Cortex of kidney (tissue), 1 donor: ENCODE measurements at places on chromosomes 6 and 20.

GRCh38 chr20:48683467-48684175, 144.2 kb downstream of the PREX1 start:
- DNase-seq = no peak

- no peak for DNase-seq
These were observed 24.8 kb downstream of the SAMHD1 start for GRCh38 chr20:36926653-36927200.

- no peak for DNase-seq
These were observed 633.4 kb upstream of the EPHA7 start for GRCh38 chr6:94052749-94053148.

GRCh38 chr6:98976674-98977385, 29.1 kb upstream of the FBXL4 start:
- DNase-seq = no peak

DNA sequence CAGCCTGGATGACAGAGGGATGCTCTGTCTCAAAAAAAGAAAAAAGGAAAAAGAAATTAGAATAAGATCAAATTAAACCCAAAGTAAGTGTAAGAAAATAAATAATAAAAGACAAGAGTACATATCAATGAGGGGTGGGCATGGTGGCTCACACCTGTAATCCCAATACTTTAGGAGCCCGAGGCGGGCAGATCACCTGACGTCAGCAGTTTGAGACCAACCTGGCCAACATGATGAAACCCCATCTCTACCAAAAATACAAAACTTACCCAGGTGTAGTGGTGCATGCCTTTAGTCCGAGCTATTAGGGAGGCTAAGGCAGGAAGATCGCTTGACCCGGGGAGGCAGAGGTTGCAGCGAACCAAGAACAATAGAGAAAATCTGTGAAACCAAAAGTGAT, 14.9 kb upstream of the STAU1 start:
- no peak for DNase-seq

DNA sequence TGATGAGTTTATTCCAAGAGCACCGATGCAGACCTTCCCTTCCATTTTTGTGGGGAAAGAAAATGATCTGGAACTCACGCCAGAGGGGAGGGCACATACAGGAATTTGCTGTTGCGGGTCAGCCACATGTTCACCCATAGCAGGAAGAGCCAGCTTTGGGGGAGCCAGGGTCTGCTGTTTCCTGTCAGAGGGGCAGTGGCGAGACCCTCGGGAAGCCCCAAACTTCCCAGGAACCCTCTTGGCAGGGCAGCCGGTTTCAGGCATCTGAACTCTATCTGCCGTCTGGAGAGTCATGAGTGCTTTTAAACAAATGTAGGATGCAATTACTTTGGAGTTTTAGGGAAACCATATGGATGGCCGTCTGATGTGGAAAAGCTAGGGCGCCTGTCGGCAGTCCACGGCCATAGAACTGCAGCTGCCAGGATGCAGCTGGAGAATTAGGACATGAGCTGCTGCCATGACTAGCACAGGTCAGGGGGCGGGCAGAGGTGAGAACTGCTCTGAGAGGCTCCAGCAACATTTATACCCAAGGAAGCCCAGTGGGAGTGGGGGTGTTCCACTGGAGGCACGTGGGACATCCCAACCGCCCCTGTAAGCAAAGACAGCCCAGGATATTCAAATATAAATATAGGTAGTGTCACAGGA, 14.8 kb upstream of the SERPINB9 start:
- DNase-seq = no peak

GRCh38 chr6:81773887-81774286, 21.4 kb upstream of the TENT5A start:
- DNase-seq = no peak

- DNase-seq = no peak
These were observed 297.6 kb downstream of the ZNF217 start for GRCh38 chr20:53296025-53296424.

GRCh38 chr6:138991206-138991605, 3.2 kb upstream of the REPS1 start:
- no peak for DNase-seq

- DNase-seq = no peak
These were observed 255.6 kb downstream of the LRFN2 start for GRCh38 chr6:40331545-40331944.

DNA sequence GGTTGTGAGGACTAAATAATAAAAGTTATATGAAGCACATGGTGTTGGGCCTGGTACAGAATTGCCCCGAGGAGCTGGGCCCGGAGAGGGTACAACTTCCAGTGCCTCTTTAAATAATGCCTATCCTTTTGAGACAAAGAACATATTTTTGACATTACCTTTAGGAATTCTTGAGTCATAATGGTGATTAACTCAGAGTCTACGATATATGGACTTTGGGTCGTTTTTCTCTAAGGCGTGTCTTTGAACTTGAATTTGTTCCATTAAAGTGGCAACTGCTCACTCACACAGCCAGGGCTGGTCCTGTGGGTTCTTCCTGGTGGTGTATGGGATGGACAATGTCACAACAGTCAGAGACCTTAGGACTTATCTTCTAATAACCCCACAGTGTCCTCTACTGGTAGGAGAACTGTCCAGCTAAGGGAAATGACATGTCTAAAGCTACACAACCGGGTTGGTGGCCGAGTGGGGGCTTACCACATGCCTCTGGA, 106.5 kb downstream of the CDC5L start:
- no peak for DNase-seq

- DNase-seq = no peak
These were observed 121.1 kb downstream of the TRIM27 start for GRCh38 chr6:28802417-28803336.
